Cortex of kidney (tissue), 1 donor: ENCODE measurements at places on chromosomes 2 and 18.

- no peak for DNase-seq
Measured at GRCh38 chr2:160332318-160332717, 132.2 kb upstream of the ITGB6 start.

- no peak for DNase-seq
Measured at GRCh38 chr18:51519571-51519970, 322.1 kb upstream of the MEX3C start.

DNA sequence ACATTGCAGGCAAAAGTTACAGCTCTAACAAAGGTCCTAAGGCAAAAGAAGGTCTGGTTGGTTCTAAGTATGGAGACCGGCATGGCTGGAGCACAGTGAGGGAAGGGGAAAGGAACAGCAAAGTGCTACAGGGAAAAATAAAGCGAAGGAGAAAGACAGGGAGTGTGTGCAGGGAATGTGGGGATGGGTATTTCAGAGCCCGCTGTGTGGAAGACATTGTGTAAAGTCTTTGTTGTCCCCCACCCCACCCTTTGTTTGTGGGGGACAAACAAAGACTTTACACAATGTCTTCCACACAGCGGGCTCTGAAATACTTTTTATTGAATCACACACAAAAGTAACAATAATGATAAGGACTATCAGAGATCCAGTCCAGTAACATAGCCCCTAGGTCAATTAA lies 28.9 kb upstream of the C2orf15 start:
- DNase-seq, result no peak

DNA sequence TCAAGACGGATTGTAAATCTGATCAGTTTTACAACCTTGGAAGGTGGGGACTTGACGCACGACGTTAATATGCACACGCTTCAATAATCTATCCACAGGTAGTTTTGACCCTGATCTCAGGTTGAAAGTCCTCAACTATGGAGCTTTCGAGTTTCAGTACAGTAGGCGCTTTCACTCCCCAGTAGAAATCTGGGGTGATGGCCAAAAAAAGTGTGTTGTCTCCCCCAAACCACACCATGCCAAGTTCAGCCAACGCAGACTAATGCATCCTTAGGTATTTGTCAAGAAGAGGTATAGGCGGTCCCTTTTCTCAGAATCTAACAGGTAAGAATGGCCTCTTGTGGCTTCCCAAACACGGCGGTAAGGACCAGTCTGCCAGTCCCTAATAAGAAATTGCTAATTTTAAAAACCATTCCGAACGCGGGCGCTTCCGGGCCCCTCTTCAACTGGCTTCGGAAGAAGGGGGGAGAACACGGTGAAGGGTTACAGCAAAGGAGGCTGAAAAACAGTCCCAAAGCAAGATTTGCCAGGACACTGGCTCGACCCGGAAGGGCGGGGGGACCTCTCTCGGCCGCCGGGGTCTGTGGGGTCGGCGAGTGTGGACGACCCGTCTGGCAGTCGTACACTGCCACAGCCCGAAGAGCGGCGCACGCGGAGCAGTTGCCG lies 659 bp downstream of the FAM210A start:
- no peak for DNase-seq

GRCh38 chr2:35963824-35964223 lies 391.8 kb upstream of the CRIM1 start:
- no peak for DNase-seq
